Smooth muscle cell of trachea (primary cell): ENCODE measurements at places on chromosomes 7 and 10. TPM values are rescaled to one million over a fixed set of nuclear protein-coding genes. Genes with fewer than 3 reads are reported as not detected.

The PON1 gene
- total RNA-seq = not detected in 2 replicates

The VPS26A gene
- 28.8 and 49.0 TPM in 2 replicates for total RNA-seq

The MSS51 gene
- total RNA-seq = 1.8 and 2.5 TPM in 2 replicates

The CLEC2L gene
- total RNA-seq = 0.17 TPM in 1 of 2 replicates, not detected in the other

The CHRM2 gene
- 1.7 and 12.4 TPM in 2 replicates for total RNA-seq

The MNX1 gene
- total RNA-seq = not detected in 2 replicates

The AGAP5 gene
- 3.6 and 4.1 TPM in 2 replicates for total RNA-seq

The GPR26 gene
- total RNA-seq = not detected in 2 replicates

The MMP21 gene
- total RNA-seq = 0.17 TPM in 1 of 2 replicates, not detected in the other

The HKDC1 gene
- total RNA-seq = under 0.01 and 0.50 TPM in 2 replicates

The NODAL gene
- not detected in 2 replicates for total RNA-seq

The DBNL gene
- 138 and 176 TPM in 2 replicates for total RNA-seq

The DGKI gene
- 1.7 and 4.0 TPM in 2 replicates for total RNA-seq

The HHEX gene
- 8.7 and 8.8 TPM in 2 replicates for total RNA-seq

The SVOPL gene
- total RNA-seq = not detected in 2 replicates
